T follicular helper cell (primary cell): ENCODE measurements at places on chromosomes 7 and 10.
A peak's percentile ranks its signal among the peaks of the same experiment; 100 is the strongest.

DNA sequence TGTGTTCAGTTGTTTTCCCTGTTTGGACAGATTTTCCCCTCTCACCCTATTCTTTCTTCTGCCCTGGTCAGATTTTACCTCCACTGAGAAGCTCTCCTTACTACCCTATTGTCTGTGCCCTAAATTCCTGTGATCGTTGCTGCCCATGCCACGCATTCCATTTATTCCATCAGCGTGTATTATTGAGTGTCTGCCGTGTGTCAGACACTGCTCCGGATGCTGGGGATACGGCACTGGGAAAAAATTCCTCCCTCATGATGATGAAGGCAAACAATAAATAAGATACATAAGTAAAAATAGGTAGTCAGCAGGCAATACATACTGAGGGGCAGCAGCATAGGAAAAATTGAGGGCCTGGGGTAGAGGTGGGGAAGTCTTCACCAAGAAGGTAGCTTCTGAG, 86.8 kb downstream of the FANK1 start:
- DNase-seq: no peak

- DNase-seq: no peak
These were observed 459 bp downstream of the SUGCT start for GRCh38 chr7:40135317-40135610.

DNA sequence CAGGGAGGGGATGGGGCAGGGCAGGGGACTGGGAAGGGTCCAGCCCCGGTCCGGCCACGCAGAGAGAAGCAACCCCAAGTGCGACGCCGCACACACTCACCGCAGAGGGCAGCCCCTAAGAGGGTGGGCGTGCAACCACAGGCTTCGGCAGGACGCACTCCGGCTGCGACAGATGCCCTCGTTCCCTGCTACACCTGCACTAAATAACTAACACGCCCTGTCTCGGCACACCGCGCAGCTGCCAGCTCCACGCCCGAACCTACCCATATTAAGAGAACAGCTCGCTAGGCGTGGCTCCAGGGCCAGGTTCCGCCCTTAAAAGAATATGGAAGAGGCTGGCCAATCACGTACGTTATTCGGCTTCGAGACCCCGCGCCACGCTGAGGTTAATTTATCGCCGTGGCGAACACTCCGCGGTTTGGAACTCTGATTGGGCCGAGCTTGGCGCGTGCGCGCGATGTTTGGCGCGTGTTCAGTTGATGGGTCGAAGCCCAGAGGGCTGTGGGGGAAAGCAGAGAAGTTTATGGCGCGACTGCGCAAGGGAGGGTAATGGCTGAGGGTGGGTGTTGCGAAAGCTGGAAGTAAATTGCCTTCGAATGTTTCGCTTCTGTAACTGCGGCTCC, 91.1 kb downstream of the OR13A1 start:
- no peak for DNase-seq

GRCh38 chr10:15491856-15492642, 121.0 kb upstream of the FAM171A1 start:
- DNase-seq: no peak

DNA sequence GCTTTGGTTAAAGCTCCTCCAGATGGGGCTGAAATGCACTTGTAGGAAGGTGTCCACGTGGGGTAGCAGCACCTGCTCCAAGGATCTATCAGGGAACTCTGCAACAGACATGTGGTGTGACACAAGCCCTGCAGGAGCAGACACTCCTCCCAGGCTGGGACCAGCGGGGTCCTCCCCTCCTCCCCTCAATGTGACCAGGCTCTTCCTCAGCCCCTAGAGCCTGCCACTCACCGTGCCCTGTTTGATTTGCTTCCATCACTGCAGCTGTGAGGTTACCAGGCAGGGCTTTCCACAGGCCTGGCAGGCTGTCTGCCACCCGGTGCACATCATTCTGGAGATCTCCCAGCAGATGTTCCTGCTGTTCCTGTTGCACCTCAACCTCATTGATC, 13.4 kb downstream of the MMRN2 start:
- no peak for DNase-seq

GRCh38 chr7:97179454-97180104, 62.1 kb downstream of the SDHAF3 start:
- peak; percentile 24 for DNase-seq

GRCh38 chr7:144759653-144760052, 76.2 kb downstream of the TPK1 start:
- DNase-seq: no peak

DNA sequence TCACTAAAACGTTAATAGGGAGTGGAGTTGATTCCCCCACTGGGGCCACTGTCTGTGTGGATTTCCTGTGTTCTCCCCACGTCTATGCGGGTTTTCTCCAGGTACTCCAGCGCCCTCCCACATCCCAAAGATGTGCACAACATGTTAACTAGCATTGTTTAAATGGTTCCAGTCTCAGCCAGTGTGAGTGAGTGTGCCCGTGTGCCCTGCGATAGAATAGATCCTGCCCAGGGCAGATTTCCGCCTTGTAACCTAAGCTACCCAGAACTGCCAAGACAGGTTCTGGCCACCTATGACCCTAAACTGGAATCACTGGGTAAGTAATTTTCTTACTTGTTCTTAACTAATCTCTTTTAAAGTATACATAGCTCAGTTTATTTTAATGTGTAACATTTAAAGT, 58.5 kb downstream of the CCDC6 start:
- DNase-seq: no peak

DNA sequence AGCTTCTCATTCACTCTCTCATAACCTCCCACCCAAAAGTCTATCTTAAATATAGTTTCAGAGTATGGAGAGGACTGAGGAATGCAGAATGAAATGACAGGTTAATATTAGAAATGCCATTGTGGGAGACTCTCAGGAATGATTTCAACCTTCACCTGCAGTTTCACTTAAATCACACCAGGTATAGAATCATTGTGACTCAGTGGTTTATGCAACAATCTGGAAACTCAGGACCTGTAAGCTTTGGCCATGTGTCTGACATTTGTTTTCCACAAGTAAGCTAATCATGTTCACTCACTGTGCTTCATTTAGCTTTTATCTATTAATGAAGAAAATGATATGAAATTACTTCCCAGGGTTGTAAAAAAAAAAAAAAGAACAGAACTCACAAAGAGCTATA, 8.7 kb upstream of the PTPN12 start:
- no peak for DNase-seq

- no peak for DNase-seq
These were observed 8.8 kb downstream of the TSPAN15 start for GRCh38 chr10:69459893-69460575.

- no peak for DNase-seq
These were observed 176.3 kb downstream of the CYP26A1 start for GRCh38 chr10:93250010-93250409.

DNA sequence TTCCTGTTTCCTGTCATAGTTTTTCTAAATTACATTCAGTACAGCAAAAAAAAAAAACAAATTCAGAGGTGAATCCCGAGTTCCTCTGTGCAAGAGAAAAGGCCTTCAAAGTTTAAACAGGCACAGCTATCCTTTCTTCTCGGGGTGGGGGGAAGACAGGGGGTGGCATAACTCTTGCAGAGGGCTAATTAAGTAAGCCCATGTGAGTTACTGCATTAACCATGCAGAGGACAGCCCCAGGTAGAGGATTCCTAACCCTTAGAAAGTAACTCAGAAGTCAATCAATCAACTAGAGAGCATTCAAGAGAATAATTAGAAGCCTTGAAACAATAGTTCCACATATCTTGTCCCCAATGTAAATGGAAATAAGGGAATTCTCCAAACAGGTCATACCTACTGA, 170.9 kb downstream of the CSTF2T start:
- DNase-seq: no peak

- no peak for DNase-seq
These were observed 500.1 kb upstream of the KLF6 start for GRCh38 chr10:4285121-4285520.

DNA sequence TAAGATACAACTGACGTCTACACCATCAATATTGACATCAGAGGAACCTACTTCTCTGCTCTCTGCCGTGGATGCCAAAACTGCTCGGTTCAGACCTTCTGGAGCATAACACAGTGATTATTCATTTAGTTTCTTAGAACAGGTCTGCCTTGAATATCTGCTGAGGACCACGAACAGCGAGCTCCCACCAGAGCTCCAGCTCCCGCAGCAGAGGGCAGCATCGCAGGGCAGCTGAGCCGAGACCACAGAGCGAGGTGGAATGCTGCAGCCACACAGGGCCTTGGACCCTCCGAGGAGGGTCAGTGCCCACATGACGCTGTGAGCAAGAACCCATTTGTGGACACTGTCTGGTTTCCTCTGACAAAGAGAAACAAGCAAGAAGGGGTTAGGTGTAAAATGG, 6.8 kb downstream of the VIPR2 start:
- DNase-seq: no peak

- peak; percentile 4 for DNase-seq
These were observed 25.8 kb downstream of the TMEM254 start for GRCh38 chr10:80104066-80104926.

GRCh38 chr10:82399850-82400249, 524.9 kb downstream of the NRG3 start:
- DNase-seq: no peak

- DNase-seq: no peak
These were observed 817.6 kb downstream of the TNS3 start for GRCh38 chr7:46764100-46764936.

DNA sequence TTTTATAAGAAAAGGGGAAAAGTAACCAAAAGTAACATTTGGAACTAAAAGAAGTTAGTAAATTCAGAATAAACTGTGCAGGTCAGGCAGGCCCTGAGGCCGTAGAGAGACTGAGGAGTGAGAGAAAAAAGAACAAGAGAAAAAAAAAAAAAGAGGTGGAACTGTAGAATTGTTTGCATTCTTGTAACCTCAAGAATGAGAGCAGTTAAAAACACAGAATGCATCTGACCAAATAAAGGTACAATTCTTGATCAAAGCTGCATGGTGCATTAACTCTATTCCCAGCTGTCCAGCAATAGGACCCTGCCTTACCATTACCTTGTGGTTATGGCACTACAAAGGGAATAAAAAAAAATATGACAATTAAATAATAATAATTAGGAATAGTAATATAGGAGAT, 170.1 kb upstream of the SEMA3A start:
- no peak for DNase-seq

DNA sequence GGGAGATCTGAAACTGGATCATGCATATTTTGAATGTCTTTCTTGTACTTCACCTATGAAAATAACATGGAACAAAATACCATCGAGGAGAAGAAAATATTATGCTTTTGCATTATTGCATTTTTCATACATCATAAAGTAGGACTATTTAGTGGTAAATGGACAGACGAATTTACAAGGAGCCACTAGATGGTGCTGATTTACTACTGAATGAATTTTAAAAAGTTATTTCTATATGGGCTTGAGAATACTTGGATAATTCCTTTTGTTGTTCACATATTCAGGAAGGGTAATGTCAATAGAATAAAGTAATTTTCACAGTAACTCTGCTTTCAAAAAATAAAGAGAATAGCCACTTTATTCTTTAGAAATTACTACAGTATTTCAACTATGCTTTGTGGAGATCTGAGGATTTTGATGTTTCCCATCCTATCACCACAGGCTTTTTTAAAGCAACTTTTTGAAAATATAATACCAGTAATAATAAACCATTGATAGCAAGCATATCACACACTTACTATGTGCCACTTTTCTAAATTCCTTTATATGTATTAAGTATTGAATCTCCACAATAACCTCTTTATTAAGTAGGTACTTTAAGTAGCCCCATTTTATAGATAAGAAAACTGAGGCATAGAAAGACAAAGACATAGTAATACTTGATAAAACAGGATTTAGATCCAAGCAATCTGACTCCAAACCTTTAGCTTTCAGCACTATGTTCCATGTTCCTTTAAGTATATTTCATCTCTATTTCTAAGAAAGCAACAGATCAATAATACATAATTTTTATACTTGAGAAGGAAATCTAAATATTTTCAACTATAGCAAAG, 38.6 kb downstream of the NEBL start:
- DNase-seq: no peak

DNA sequence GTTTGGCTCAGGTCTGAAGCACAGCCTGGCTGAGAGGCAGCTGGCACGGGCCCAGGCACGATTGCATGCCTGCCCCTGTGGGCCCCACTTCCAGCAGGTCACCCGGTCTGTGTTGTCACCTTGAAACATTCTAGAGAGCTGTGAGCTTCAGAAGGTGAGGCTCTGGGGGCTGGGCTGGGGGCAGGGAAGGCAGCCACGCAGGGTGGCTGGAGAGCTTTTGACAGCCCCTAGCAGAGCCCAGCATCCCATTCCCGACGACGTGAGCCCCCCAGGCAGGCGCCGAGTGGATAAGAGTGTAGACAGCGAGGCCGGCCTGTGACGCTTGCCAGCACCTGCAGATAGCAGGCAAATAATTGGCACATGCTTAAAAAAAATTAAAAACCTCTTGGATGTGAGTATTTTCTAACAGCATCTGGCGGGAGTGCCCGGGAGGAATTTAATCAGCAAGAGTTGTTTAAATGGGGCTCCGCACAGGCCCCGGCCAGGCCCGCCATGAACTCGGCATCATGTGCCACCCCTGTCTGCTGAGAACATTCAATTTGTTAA, 212.0 kb upstream of the TBX20 start:
- no peak for DNase-seq

- DNase-seq: no peak
These were observed 96.1 kb downstream of the ATE1 start for GRCh38 chr10:121831777-121832176.

DNA sequence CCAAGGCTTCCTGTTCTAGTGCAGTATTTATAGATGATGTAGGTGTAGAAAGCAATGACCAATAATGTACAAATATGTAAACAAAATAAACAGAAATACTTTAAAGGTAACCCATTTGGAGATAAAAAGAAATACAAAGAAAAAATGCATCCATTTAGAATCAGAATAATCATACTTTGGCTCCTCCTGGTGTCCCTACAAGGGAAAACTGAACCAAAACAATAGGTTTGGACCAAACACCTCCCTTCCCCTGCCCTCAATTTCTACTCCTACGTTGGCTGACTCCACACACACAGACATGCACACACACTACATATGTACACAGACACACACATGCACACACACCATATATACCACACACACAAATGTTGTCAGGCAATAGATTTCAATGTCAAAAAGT, 36.0 kb downstream of the C10orf143 start:
- no peak for DNase-seq

DNA sequence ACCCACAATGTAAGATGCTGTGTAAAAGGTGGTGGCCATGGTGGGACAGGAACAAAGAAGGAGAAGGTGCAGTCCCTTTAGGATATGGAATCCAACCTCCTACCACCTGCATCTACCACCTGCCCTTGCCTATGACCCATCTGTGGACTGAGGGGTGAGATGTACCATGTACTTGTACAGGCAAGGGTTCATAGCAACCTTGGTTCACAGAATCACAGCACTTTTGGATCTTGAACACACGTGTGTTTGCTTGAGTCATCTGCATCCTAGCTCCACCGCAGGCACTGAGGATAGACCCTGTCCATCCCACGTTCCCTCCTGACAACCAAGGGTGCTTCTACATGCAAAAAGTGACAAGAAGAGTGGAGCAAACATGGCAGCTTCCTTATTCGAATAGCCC, 162.3 kb downstream of the GFRA1 start:
- DNase-seq: no peak

- DNase-seq: no peak
These were observed 147.1 kb downstream of the RGS10 start for GRCh38 chr10:119395280-119396007.
